ENCODE measurements at places on chromosomes 1 and 21.

DNA sequence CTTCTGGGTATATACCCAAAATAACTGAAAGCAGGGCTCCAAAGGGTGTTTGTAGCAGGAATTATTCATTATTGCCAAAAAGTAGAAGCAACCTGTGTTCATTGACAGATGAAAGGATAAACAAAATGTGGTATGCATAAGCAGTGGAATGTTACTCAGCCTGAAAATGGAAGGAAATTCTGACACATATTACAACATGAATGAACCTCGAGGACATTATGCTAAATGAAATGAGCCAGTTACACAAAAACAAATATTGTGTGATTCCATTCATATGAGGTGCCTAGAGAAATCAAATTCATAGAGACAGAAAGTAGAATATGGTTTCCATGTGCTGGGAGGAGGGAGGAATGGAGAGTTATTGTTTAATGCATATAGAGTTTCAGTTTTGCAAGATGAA lies 86.3 kb upstream of the ARTN start:
- no peak for DNase-seq

GRCh38 chr1:55088413-55088812 lies 49.1 kb downstream of the PCSK9 start:
- no peak for DNase-seq

GRCh38 chr1:208855403-208855802 lies 611.2 kb upstream of the PLXNA2 start:
- DNase-seq: no peak

GRCh38 chr1:57800376-57800775 lies 376.5 kb upstream of the DAB1 start:
- no peak for DNase-seq

- no peak for DNase-seq
Observed at GRCh38 chr1:225735252-225736149, 42.1 kb upstream of the SRP9 start.

Data from SK-N-MC (cell line).